ENCODE measurements at places on chromosomes 1 and 21. TPM values are rescaled to one million over a fixed set of nuclear protein-coding genes. Genes with fewer than 3 reads are reported as not detected.
A peak's percentile ranks its signal among the peaks of the same experiment; 100 is the strongest.

DNA sequence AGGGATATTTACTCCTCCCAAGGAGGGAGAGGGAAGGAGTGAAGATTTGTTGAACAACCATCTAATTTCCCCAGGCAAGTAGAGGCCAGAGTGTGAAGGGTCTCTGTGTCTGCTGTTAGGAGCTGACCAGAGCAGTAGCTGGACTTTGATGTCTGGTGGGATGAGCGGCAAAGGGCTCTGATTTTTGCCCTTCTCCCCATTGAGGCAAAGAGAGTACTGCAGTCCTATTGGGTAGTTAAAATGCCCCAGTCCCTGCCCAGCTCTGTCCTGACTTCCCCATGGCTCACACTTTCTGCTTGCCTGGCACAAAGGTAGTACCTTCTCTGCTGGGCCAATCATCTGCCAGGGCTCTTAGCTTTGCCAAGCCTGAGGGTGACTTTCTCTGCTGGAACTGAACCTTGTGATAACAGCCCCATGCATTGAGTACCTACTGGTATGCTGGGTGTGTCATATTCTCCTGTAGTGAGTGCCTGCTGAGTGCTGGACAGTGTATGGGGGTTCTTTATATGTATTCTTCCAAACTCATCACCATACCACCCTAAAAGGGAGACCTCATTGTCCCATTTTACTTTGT, 64.0 kb upstream of the SELENON start:
- H3K4me3 ChIP-seq, result no peak overlapping the region
- H3K27ac ChIP-seq, result no peak overlapping the region
- no peak for DNase-seq
- no peaks in the 10 kb centered on the region for H3K27me3 ChIP-seq

GRCh38 chr1:167322483-167322882, 101.8 kb downstream of the POU2F1 start:
- H3K27me3 ChIP-seq, result no peaks in the 10 kb centered on the region
- peak overlapping the region; percentile 51 for H3K4me3 ChIP-seq
- no peaks in the 10 kb centered on the region for H3K4me1 ChIP-seq
- no peaks in the 10 kb centered on the region for H3K36me3 ChIP-seq

Gene TTLL10
- total RNA-seq, result not detected

Gene RNU1-2
- total RNA-seq, result under 0.01 TPM

DNA sequence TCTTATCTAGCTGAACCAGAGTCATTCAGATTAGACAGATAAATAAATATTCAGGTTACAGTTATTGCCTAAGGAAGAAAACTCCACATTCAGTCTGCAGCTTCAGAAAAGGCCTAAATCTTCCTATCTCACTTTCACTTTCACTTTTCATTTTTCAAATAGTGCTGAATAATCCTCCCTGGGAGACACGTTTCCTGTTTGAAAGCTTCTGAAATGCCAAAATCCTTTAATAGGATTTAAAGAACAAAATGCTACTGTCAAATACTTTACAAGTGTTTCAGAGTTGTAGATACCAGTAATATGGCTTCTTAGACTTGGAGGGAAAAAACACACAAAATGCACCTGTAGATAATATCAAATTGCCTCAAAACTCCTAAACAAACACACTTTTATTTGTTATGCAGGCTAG, 3.9 kb downstream of the PSMB2 start:
- no peaks in the 10 kb centered on the region for H3K27me3 ChIP-seq
- H3K27ac ChIP-seq, result peak overlapping the region; percentile 87
- H3K4me3 ChIP-seq, result peak overlapping the region; percentile 58
- peaks cover 40% of the 10 kb centered on the region for H3K4me1 ChIP-seq
- peaks cover 11% of the 10 kb centered on the region for H3K36me3 ChIP-seq

DNA sequence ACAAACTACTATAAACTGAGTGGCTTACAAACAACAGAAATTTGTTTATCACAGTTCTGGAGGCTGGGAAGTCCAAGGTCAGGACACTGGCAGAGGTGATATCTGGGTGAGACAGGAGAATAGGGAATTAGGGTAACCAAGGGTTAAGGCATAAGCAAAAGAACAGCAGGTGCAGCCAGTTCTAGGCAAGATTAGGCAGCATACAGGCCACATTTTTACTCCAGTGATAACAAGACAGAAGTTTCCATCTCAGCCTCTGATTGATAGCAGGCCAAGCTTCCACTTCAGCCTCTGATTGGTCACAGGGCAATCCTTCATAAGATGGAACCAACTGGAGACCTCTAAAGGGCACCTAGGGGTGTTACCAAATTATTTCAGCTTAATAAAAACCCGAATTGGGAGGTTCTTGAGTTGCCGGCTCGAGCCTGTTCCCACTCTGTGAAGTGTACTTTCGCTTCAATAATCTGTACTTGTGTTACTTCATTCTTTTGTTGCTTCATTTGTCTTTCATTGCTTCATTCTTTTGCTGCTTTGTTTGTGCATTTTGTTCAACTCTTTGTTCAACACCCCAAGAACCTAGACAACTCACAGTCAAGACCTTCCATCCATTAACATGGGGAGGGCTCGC, 185.6 kb downstream of the TOMM20 start:
- DNase-seq, result no peak
- H3K36me3 ChIP-seq, result no peaks in the 10 kb centered on the region
- H3K27ac ChIP-seq, result no peak overlapping the region
- no peaks in the 10 kb centered on the region for H3K4me1 ChIP-seq

GRCh38 chr1:7609311-7609994, 161.6 kb upstream of the VAMP3 start:
- H3K4me3 ChIP-seq, result no peak overlapping the region
- H3K36me3 ChIP-seq, result no peaks in the 10 kb centered on the region
- DNase-seq, result no peak
- no peak overlapping the region for H3K27ac ChIP-seq

Gene TMEM79
- total RNA-seq, result 1.5 TPM

DNA sequence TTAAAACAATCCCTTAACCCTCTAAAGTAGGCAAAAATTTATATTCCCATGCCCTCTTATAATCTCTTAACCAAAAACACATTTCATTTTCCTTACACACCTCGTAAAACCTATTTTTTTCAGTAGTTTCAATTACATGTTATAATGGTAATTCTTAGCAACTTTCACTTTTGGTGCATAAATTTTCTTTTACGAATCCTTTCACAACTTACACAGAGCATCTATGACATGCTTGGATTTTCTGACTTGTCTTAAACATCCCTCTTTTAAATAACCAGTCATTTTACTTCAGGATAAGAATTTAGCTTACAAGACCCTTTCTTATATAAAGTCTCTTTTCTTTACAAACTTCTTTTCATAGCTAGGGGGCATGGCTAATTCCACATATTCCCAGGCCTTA, 8.9 kb upstream of the MRPL55 start:
- no peaks in the 10 kb centered on the region for H3K4me1 ChIP-seq
- H3K4me3 ChIP-seq, result no peak overlapping the region
- no peaks in the 10 kb centered on the region for H3K36me3 ChIP-seq
- DNase-seq, result no peak
- H3K27me3 ChIP-seq, result no peaks in the 10 kb centered on the region

Gene MAST2
- total RNA-seq, result 6.5 TPM

DNA sequence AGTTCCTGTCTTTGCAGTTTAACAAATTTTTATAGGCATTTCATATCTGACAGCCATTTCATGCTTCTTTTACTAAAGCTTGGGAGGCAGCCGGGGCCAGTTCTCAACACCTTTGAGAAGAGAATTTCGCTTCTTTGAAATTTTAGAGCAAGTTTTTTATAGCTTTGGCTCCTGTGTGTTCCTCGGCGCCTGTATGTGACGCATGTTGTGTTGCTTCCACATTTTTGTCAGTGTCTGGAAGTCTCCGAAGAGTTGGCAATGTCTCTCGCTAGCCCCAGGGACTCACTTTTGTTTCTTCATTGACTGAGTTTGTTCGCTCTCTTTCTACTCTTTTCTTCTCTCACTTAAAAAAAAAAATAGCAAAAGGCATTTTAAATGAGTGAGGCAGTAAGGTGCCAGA, 386.9 kb upstream of the PLXNA2 start:
- no peaks in the 10 kb centered on the region for H3K36me3 ChIP-seq
- no peak overlapping the region for H3K27ac ChIP-seq
- no peak for DNase-seq
- no peaks in the 10 kb centered on the region for H3K27me3 ChIP-seq
- H3K4me1 ChIP-seq, result peaks cover 8% of the 10 kb centered on the region
- no peak overlapping the region for H3K4me3 ChIP-seq

Gene FCGR1A
- total RNA-seq, result 3.5 TPM

DNA sequence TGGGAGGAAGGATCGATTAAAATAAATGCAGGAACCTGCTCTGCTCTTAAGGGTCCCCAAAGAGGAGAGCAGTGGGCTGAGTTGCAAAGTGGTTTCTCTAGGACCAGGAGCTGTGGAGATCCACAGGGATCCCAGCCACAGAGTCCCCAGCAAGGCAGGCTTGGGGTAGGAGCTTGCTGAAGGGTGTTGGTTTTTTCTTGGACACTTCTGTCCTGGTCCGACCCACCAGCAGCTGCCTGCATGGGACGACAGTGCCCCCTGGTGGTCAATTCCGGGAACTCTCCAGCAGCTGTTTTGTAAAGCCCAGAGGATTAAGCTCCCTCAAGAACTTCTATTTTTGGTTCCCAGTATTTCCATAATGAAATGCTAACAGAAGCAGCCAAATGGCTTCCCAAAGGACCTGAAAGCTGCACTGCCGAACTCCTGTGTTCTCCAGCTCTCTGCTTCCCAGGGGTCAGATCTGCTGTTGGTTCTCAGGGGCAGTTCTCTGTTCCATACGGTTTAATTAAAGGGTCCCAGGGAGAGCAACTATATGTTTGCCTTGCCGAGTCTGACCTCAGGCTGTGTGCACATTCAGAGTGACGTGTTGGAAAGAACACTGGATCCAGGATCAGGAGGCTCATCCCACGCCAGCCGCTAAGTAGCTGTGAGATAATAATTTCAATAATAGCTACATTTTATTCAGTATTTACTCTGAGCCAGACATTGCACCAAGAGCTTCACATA, 23.2 kb downstream of the NENF start:
- DNase-seq, result peak; percentile 90
- no peak overlapping the region for H3K4me3 ChIP-seq
- H3K27ac ChIP-seq, result no peak overlapping the region
- H3K36me3 ChIP-seq, result no peaks in the 10 kb centered on the region

Gene C1orf94
- total RNA-seq, result not detected

- H3K4me3 ChIP-seq, result no peak overlapping the region
- no peaks in the 10 kb centered on the region for H3K27me3 ChIP-seq
- H3K36me3 ChIP-seq, result no peaks in the 10 kb centered on the region
- DNase-seq, result no peak
- H3K4me1 ChIP-seq, result peaks cover 66% of the 10 kb centered on the region
- H3K27ac ChIP-seq, result peak overlapping the region; percentile 53
These were observed 5.9 kb upstream of the PIGR start for GRCh38 chr1:206952171-206952570.

Gene HSD17B7
- 55.8 TPM for total RNA-seq

Gene TACSTD2
- 0.61 TPM for total RNA-seq

Gene PRRX1
- under 0.01 TPM for total RNA-seq

DNA sequence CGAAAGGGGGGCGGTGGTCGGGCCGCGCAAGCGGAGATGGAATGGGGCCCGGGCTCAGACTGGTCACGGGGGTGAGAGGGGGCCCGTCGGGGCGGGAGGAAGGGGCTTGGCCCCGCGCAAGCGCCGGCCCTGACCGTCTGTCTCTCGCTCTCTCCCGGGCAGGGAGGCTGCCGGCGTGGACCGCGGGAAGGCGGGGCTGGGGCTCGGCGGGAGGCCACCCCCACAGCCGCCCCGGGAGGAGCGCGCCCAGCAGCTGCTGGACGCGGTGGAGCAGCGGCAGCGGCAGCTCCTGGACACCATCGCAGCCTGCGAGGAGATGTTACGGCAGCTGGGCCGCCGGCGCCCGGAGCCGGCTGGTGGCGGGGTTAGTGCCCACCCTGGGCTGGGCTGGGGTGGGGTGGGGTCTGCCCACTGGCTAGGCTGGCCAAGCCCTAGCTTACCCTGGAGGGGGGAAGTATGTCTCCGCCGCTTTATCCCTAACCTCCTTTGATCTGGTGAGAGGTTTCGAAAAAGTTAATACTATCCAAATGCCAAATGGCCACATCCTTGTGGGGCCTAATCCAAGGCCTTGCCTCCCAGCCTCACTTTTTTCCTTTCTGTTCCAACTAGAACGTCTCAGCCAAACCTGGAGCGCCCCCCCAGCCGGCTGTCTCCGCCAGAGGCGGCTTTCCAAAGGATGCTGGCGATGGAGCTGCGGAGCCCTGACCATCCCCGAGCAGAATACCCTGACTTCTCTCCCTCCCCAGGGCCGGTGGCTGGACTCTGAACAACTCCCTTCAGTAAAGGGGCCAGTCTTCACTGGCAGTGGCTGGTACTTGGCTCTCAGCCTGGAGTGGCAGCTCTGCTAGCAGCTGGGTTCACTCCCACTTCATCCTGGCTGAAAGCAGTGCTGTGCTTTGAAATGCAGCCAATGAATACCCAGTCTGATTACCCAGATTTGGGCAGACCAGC, 636 bp upstream of the YRDC start:
- no peaks in the 10 kb centered on the region for H3K27me3 ChIP-seq
- peaks cover 20% of the 10 kb centered on the region for H3K36me3 ChIP-seq
- H3K4me3 ChIP-seq, result peak overlapping the region; percentile 90
- no peak for DNase-seq

DNA sequence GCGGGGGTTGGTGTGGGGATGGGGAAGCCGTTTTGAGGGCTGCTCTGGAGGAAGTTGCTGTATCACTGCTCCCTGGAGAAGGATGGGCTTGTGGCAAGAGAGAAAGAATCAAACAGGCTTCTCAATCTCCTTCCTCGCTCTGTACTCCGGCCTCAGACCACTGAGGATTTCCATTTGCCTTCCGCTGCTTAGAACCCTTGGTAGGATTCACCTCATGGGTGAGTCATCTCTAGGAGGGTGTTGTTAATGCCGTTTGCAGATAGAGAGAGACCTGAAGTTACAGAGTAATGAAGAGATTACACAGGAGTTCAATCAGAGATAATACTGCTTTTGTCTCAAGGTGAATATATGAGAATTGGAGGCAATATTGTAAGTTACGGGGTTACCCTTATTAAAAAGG, 15.3 kb downstream of the SLC35F3 start:
- no peaks in the 10 kb centered on the region for H3K36me3 ChIP-seq
- H3K4me3 ChIP-seq, result no peak overlapping the region
- DNase-seq, result no peak
- H3K4me1 ChIP-seq, result no peaks in the 10 kb centered on the region
- no peak overlapping the region for H3K27ac ChIP-seq

Gene RPS8
- total RNA-seq, result 891 TPM

Gene IRF6
- 29.3 TPM for total RNA-seq

Data from liver (tissue), 10 donors.